Left lobe of liver (tissue), 2 donors: ENCODE measurements at places on chromosomes 7 and 10.

GRCh38 chr10:31836569-31837406 is 91.8 kb downstream of the ARHGAP12 start:
- no peak for DNase-seq

- DNase-seq = no peak
These were observed 13.4 kb downstream of the SLC13A4 start for GRCh38 chr7:135714534-135715009.

DNA sequence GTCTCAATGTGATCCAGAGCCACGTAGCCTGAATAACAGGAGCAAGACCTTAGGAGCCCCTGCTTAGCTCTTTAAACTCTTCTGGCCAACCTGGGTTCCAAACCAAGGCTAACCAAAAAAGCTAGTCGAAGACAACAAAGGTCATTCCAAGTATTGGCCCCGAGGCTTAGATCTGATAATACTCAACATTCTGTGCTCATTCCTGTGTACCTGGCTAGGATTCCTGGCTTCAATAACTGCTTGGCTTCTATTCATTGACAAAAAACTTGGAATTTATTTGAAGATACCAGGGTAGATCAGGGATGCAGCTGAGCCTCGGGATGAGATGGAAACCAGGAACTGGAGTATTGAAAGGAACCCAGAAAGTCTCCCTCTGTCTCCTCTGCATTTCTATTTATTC is 4.1 kb upstream of the SGMS1 start:
- DNase-seq = no peak

GRCh38 chr7:129373651-129374428 is 60.4 kb upstream of the STRIP2 start:
- no peak for DNase-seq

DNA sequence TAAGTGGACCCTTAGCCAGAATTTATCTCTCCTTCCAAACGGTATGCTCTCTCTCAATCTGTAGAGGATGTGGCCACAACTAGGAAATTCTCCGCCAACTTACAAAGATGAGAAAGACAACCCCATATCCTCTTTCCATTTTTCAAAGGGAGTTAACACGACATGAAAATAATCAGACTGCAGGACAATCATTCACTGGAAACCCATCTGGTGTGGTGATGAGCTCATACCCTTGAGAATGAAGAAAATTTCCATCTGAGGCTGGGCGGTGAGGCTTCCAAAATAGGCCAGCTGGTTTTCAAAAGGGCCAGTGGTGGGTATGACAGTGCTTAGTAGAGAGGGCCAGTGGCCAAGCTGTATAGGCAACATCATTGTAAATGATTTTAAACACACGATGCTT is 369.6 kb downstream of the FRMD4A start:
- DNase-seq = no peak

DNA sequence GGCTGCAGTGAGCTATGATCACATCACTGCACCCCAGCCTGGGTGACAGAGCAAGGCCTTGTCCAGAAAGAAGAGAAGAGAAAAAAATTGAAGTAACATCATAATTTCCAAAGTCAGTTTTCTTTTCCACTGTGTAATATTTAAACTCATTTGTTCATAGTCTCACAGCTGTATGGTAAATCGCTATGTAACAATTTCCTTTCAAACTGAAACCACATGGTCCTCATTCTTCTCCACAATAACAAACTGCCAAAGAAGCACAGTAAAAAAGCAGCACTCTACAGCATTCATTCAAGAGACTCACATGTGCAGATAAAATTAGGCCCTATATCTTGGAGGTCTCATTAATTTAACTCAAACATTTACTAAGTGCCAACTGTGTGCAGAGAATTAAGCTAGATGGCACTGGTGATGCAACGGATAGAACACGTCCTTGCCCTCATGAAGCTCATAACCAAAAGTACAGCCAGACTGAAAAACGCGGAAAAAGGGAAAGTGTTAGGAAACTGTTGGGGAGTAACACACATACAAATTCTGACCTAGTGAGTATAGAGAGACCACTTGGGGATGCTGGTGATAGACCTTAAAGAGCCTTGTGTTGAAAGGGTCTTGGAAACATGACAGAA is 174.0 kb upstream of the KCTD7 start:
- DNase-seq = no peak

DNA sequence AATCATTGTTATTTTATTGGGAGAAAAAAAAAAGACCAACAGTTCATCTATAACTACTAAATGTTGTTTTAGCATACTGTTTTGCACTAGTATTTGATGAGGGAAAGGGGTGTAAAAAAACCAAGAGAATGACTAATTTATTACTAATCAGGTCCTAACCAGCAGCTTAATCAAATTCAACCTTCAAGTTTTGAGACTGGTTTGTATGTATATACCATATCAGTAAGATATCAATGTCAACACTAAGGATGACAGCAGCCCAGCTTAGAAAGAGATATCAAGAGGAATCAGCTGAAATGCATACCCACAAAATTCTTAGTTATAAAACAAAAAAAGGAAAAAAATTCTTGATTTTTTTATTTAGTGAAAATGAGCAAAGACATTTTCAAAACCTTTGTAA is 122.6 kb downstream of the KMT2C start:
- no peak for DNase-seq

GRCh38 chr7:81416659-81417058 is 353.2 kb downstream of the HGF start:
- DNase-seq = no peak

GRCh38 chr7:37495574-37496184 is 47.0 kb upstream of the ELMO1 start:
- DNase-seq = no peak

DNA sequence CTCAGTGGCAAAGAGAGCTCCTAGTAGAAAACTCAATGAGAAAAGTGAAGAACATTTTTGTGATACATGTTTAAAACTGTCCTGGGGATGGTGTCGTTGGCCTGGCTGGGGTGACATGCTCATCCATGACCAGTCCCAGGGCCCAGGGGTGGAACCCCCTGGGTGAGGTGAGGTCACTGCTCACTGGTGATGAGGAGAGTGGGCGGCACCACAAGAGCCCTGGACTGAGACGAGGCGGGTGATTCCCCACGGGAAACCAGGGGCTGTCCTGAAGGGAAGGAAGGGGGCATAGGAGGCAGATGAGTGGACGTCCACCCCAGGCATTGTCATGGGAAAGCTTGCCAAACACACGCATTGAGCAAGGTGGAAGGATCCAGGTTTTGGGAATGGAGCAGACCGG is 54.6 kb downstream of the HTR5A start:
- no peak for DNase-seq

- no peak for DNase-seq
These were observed 47.0 kb upstream of the EPC1 start for GRCh38 chr10:32393911-32394310.

DNA sequence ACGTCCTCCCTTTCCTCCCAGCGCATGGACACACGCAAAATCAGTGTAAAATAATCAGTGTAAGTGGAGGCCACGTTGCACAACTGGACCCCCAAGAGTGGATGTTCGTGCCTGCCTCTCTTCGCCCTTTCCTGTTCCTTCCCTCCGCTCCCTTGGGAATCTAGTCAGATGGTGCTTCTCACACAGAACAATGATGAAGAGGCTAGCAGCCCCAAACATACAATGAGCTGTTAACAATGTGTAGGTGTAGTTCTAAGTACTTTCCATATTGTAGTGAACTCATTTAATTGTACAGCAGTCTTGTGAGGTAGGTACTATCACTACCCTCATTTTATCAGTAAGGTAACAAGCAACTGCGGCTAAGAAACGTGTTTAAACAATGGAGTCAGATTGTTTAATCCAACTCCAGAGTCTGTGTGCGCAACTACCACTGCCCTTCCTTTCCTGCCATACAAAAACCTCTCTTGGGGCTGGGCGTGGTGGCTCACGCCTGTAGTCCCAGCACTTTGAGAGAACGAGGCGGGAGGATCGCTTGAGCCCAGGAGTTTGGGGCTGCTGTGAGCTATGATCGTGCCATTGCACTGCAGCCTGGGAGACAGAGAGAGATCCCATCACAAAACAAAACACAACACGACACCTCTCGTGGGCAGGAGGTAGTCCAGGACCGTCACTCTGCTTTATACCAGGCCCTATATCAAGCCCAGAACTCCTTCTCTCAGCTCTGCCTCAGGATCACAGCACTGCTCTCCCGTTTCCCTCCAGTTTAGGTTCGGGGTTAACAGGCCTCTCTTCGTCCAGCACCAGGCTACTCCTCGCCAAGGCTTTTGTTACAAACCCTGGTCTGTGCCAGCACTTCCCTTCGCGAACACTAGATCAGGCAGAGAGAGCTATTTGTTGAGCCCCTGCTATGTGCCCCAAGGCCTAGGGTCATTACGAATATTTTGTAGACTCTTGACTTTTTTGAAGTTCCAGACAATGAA is 1.1 kb downstream of the FKBP9 start:
- DNase-seq = no peak

GRCh38 chr10:77253556-77254064 is 384.0 kb downstream of the KCNMA1 start:
- no peak for DNase-seq

DNA sequence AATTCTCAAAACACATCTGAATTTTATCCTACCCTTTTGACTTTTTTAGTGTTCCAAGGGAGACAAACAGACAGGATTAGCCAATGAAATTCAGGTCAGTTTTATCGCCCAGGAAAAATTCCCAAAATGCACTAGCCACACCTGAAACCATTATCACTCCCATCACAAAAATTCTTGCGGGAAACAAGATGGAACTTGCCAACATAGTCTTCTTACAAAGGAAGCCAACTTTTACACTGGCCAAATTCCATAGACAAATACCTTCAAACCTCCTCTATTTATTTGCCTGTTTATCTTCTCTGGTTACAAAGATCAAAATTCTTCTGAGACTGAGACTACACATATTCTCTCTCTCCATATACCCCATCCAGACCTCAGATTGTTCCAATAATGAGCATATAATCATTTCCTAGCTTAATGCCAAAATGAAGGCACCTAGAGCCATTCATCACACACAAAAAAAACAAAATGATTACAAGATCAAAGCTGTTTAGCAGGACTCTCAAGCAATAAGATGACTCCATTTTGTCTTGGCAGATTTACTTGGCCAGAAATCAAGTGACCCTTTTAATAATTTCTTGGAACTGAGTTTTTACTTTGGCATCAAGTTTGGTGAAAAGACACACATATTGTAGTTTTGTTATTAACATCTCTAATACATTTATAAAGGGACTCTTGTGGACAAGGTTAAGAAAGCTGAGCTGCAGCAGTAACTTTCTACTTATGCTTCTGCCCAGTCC is 30.2 kb downstream of the MET start:
- no peak for DNase-seq

GRCh38 chr10:28331841-28332240 is 29.0 kb upstream of the MPP7 start:
- no peak for DNase-seq

DNA sequence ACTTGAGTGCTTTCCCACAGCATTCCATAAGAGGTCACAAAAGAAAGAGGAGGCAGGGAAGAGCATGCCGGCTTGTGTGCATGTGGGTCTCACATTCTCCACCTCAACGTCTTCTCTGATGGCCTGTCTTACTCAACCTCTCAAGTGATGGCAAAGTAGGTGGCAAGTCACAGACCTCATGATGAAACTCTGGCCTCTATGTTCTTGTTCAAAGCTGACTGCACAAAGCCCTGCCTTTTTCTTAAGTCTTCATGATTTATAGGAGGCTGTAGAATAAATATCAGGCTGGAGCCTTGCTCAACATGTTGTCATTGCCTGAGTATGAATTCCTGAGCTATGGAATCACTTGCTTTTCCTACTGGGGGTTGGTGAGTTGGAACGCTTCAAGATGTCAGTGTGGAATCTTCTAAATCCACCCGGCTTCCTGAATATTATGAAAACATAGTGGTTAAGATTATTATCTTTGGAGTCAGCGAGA is 213.6 kb upstream of the INHBA start:
- DNase-seq = no peak

DNA sequence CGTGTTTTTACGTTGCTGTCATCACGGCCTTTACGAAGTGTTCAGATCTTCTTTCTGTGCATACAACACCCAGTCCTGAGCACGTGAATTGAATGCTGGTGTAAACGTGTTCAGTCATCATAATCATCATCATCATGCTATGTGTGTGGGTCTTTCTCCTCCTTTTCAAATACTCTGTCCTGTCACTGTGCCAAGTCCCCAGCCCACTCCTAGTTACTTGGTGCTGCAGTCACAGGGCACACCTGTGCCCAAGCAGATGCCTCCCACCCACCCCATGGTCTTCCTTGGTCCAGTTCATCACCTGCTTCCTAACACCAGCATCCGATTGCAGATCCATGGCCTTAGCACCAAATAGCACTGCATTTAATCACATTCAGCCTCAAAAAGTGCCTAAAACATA is 78.6 kb upstream of the MGMT start:
- DNase-seq = no peak

GRCh38 chr7:55207436-55208125 is 157.6 kb upstream of the LANCL2 start:
- no peak for DNase-seq

- DNase-seq = no peak
These were observed 12.9 kb downstream of the MTPN start for GRCh38 chr7:135964274-135964673.
